ENCODE measurements at places on chromosomes 3 and 15.

DNA sequence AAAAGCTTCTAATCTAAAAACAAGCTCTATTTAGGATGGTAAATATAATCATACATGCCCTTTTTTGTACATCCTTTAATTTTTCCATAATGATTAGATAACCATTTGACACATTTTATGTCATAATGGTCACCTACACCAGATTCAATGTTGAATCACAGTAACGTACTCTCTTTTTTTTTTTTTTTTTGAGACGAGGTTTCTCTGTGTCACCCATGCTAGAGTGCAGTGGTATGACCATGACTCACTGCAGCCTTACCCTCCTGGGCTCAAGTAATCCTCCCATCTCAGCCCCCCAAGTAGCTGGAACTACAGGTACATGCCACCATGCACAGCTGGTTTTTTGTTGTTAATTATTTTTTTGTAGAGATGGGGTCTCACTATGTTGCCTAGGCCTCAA is 49.2 kb downstream of the PROS1 start:
- no peak for DNase-seq

- DNase-seq = no peak
Observed at GRCh38 chr3:57030721-57031120, 29.7 kb upstream of the SPATA12 start.

DNA sequence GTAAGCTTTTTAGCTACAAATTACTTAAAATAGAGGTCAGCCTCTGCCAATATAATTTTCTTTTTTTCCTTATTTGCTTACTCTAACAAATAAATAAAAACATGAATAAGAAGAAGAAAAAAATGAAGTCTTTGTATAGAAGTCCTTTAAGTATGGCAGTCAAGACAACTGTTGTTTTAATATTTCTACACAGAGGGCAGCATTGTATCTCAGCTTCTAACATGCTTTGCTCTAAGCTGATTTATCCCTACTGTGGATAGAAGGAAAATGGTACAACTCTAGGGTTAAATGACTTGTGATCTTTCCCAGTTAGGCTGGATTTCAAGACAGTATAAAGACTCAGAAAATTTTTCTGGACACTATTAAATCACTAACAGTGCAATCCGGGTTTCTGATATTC is 104.3 kb upstream of the MEIS2 start:
- no peak for DNase-seq

DNA sequence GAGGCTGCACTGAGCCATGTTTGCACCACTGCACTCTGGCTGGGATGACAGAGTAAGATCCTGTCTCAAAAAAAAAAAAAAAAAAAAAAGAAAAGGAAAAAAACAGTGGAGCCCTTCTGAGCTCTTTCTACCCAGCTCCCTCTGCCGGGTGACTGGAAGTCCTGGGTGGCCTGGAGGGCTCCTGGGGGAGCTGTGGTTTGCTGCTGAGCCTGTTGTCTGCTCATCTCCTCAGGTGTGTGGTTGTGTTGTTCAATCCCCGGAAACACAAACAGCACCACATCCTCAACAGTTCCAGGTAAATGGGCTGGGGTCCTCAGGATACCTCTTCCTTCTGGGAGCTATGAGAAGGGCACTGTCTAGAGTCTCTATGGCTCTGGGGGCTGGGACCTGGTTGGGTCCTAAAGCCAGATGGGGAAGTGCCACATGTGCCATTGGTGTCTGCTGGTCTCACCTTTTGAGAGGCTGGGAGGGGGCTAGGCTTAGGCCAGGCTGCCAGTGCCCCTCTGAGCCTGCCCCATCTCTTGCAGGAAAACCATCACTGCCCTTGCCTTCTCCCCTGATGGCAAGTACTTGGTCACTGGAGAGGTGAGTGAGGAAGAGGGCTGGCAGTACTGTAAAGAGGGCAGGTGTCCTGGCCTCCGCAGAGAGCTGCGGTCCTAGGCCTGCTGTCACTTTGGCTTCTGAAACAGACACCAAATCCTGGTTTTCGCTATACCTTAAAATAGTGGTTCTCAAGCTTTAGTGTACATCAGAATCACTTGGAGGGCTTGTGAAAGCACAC is 17.1 kb upstream of the JMJD7 start:
- DNase-seq = no peak

GRCh38 chr15:61051569-61052031 is 177.5 kb downstream of the RORA start:
- no peak for DNase-seq

- DNase-seq = no peak
Observed at GRCh38 chr3:62373215-62373614, at the start of gene FEZF2. TSS of gene FEZF2 (minus strand) at chr3:62373550. CDS start at chr3:62372868, 682 bp downstream.

GRCh38 chr3:186374376-186374775 is 12.3 kb upstream of the DGKG start:
- DNase-seq = no peak

- DNase-seq = no peak
Observed at GRCh38 chr3:135905058-135905724, 60.3 kb upstream of the PPP2R3A start.

- DNase-seq = no peak
Observed at GRCh38 chr15:40435023-40435709, 5.6 kb upstream of the BAHD1 start.

DNA sequence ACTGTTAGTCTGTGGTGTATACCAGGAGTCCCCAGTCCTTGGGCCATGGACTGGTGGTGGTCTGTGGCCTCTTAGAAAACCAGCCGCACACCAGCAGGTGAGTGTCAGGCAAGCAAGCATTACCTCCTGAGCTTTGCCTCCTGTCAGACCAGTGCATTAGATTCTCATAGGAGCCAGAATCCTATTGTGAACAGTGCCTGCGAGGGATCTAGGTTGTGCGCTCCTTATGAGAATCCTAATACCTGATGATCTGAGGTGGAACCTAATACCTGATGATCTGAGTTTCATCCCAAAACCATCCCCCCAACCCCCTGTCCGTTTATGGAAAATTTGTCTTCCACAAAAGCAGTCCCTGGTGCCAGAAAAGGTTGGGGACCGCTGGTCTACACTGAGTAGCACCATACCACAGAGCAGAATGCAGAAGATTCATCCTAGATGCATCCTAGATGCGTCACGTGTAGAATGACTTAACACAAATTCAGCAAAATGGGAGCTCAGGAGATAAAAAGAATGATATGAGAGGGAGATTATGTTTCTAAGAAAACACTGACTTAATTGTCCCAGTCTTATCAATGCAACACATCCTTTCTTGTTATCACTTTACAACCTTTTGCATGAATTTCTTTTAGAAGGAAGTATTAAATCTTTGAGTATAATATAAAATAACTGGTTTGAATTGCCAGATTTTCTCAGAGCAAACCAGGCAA is 28.5 kb downstream of the SELENOT start:
- DNase-seq = no peak

Data from CD4-positive, alpha-beta T cell treated with Interleukin-21 for 1 hour (primary cell).